ENCODE measurements at places on chromosomes 11 and 22. TPM values are rescaled to one million over a fixed set of nuclear protein-coding genes. Genes with fewer than 3 reads are reported as not detected.

DNA sequence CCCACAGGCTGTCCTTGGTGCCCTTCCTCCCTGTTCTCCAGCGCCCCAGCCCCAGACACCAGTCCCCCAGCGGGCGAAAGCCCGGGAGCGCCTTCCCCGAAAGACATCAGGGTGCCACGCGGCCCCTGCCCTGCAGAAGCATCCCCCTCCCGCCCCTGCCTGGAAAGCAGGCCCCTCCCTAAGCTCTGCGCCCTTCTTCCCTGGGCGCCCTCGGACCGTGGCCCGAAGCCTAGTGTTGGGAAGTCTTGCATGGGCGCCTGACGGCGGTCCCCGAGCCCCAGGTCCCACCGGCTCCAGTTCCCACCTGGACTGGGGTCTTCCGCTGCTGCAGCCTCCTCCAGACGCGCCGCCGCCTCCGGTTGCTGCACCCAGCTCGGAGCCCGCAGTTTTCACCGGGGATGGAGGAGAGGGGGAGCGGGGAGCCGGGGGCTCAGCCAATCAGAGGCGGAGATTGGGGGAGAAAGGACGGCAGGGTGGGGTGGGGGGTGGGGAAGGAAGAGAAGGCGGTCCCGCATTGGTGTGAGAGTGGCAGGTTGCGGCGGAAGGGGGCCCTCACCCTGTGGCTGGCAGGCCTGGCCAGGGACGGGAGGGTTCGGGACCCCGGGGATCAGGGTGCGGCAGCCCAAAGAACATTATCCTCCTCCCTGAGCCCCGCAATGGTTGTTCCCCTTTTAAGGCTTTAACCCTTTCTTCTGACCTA is at the start of gene THY1:
Gene THY1 (minus strand): TSS at position 364 of the 700 bp plus-strand sequence. CDS start 2,267 bp downstream, outside the sequence.
- peak within 1 kb of the TSS; percentile 82 for H3K4me3 ChIP-seq
- peak; percentile 92 for DNase-seq
- no peaks in the 10 kb centered on the region for H3K36me3 ChIP-seq
- H3K27me3 ChIP-seq: peaks cover 37% of the 10 kb centered on the region

PRR5L gene
- total RNA-seq: 5.3 TPM

GRCh38 chr22:38467904-38468442 is at the start of gene KDELR3:
Gene KDELR3 (plus strand): TSS chr22:38468096. CDS start chr22:38468234, 138 bp downstream.
- H3K27me3 ChIP-seq: no peaks in the 10 kb centered on the region
- no peak within 1 kb of the TSS for H3K27ac ChIP-seq
- H3K4me3 ChIP-seq: peak within 1 kb of the TSS; percentile 82

DNA sequence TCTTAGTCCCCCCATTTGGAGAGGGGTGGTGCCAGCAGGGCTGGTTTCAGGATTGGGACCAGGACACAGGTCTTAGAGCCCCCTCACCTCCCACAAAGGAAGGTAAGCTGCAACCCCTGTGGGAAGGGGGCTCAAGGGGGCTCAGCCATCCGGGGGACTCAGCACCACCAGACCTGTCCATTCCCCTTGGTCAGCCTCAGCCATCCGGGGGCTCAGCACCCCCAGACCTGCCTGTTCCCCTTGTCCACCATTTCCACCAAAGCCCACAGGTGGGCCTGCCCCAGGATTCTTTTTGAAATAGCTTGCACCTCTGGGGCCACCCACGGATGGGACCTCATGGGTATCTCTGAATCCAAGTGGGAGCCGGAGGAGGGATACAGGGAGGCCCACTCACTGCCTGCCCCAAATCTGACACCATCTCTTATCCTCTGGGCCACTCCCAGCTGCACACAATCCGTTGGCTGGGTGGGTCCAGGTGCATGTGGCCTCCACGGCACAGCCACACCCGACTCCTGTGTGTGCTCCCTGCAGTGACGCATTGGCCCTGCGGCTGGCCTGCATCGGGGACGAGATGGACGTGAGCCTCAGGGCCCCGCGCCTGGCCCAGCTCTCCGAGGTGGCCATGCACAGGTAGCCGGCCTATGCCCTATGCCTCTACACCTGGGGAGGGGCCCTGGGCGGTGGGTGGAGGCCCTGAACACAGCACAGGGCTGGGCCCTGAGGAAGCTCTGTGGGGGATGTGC is 15.9 kb downstream of the MCAT start:
- DNase-seq: no peak
- peaks cover 10% of the 10 kb centered on the region for H3K36me3 ChIP-seq

- no peaks in the 10 kb centered on the region for H3K36me3 ChIP-seq
- H3K27ac ChIP-seq: no peak overlapping the region
- no peak overlapping the region for H3K4me3 ChIP-seq
Measured at GRCh38 chr11:6674862-6675261, 8.3 kb downstream of the MRPL17 start.

DNA sequence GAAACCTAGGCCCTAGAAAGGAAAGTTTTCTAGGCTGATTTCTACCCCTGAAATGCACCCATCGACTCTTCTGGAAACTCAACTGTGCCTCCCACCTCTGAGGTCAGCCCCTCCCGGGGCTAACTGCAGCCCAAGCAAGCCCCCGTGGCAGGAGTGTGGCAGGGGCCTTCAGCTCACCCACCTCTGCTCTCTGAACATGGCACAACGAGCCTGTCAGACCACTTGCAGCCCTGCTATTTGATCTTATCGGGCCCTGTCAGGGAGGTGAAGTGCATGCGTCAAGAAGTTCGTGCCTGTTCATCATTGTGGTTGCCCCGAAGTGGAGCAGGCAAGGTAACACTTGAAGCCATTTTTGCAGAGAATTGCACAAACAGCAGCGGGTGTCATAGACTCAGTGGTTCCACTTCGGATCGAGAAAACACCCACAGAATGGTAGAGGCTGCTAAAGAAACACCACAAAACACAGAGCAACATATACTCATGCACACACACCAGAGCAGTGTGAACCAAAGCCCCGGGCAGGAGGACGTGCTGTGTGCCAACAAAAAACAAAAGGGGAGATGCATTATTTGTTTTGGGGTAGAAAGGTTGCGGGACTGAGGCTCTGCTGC is 262.7 kb downstream of the ETS1 start:
- H3K27ac ChIP-seq: no peak overlapping the region
- no peaks in the 10 kb centered on the region for H3K27me3 ChIP-seq
- H3K36me3 ChIP-seq: no peaks in the 10 kb centered on the region
- no peak for DNase-seq
- H3K4me3 ChIP-seq: no peak overlapping the region

- H3K4me1 ChIP-seq: no peaks in the 10 kb centered on the region
- H3K27me3 ChIP-seq: peaks cover 4% of the 10 kb centered on the region
- H3K4me3 ChIP-seq: no peak overlapping the region
- no peak overlapping the region for H3K27ac ChIP-seq
- H3K36me3 ChIP-seq: no peaks in the 10 kb centered on the region
Measured at GRCh38 chr11:7167976-7168740, 79.4 kb downstream of the RBMXL2 start.

DNA sequence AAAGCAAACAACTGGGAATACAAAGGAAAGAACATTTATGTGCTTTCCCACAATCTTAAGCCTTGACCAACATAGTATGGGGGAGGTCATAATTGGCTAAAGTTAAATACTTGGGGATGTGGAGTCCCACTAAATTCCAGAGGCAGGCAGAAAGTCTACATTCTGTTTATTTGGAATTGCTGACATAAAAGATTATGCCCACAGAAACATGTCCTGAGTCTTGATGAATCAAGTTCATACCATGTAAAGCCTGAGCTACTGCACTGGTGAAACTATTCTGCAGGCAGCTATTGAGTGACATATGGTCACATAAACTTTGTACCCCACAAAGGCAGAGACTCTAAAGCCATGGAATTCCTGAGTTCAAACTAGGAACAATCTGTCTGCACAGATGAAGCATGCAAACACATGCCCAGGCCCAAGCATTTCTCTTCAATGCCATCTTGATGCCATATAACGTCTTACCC is 69.9 kb upstream of the CHRM4 start:
- H3K4me3 ChIP-seq: no peak overlapping the region
- H3K27ac ChIP-seq: no peak overlapping the region
- DNase-seq: no peak
- peaks cover 15% of the 10 kb centered on the region for H3K4me1 ChIP-seq
- no peaks in the 10 kb centered on the region for H3K27me3 ChIP-seq

TRPC6 gene
- 5.1 TPM for total RNA-seq

GRCh38 chr11:130819625-130820024 is 96.7 kb downstream of the SNX19 start:
- no peaks in the 10 kb centered on the region for H3K4me1 ChIP-seq
- no peaks in the 10 kb centered on the region for H3K27me3 ChIP-seq
- H3K36me3 ChIP-seq: no peaks in the 10 kb centered on the region
- H3K4me3 ChIP-seq: no peak overlapping the region
- no peak for DNase-seq
- H3K27ac ChIP-seq: no peak overlapping the region

MRGPRX3 gene
- total RNA-seq: not detected

GRCh38 chr11:95138448-95138847 is 48.8 kb downstream of the ENDOD1 start:
- H3K27ac ChIP-seq: no peak overlapping the region
- no peak overlapping the region for H3K4me3 ChIP-seq
- no peaks in the 10 kb centered on the region for H3K36me3 ChIP-seq

DNA sequence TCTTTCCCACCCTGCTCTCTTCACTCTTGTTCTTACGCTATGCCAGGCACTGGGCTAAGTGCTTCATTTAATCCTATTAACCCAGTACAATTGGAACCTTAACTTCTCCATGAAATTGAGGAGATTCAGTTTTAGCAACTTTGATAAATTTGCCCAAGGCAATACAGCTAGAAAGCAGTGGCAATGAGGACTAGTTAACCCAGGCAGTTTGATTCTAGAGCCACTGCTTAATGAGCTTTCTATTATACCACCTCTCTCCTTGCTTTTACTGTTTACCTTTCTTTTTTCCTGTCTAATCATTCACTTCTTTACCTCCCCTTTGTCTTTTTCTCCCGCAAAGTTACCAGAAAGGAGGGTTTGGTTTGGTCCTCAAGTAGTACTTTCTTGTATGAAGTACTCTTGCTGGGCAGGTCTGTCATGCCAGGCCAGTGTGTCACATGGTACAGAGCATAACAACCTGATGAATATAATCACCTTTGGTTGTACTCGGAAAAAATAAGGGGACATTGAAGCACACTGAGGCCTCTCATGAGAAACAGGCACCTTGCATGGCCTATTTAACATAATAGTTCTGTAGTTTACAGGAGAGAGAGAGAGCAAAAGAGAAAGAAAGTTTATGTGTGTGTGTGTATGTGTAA is 70.6 kb downstream of the PDHX start:
- no peaks in the 10 kb centered on the region for H3K27me3 ChIP-seq
- H3K4me3 ChIP-seq: no peak overlapping the region
- no peak for DNase-seq
- peaks cover 21% of the 10 kb centered on the region for H3K36me3 ChIP-seq

DRD2 gene
- 2.1 TPM for total RNA-seq

DNA sequence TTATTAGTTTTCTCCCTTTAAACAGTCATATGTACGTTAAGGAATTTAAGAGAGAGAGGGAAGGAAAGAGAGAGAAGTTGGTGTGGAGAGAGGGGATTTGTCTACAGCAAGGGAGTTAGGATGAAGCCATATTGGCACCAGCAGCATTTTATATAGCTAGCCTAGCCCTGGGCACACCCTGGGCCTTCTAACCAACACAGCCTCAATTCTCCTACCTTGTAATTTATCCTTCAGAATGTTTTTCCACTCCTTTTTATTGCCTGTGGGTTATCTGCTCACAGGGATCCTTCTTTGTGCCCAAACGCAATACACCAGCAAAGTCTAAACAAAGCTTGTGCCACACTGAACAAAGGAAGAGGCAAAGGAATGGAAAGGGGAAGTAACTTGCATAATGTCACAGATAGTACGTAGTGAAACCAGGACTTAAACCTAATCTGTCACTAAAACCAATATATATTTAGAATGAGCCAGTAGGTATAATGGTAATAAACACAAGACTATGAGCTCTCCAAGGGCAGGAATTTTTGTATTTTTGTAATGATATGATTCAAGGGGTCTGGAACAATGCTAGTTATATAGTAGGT is 613.8 kb upstream of the TENM4 start:
- peaks cover 5% of the 10 kb centered on the region for H3K27me3 ChIP-seq
- no peak overlapping the region for H3K4me3 ChIP-seq
- no peak overlapping the region for H3K27ac ChIP-seq
- no peak for DNase-seq
- no peaks in the 10 kb centered on the region for H3K4me1 ChIP-seq

DNA sequence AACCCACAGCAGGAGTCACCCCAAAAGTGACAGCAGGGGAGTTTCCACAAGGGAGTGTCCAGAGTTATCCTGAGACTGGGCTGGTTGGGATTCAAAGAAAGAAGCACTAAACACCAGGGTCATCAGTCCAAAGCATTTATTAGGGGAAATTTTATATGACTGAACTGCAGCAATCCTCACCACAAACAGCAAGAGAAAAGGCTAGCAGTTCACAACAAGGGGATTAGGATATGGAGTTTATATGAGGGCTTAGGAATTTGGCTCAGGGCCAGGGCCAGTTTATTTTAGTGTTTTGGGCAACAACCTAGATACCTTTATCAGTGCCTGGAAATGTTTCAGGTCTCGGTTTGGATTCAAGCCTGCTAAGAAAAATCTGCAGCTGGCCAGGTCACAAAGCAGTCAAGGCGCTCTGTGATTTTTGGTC is 4.6 kb upstream of the TMEM126A start:
- H3K36me3 ChIP-seq: peaks cover 10% of the 10 kb centered on the region
- no peak overlapping the region for H3K4me3 ChIP-seq
- H3K27ac ChIP-seq: no peak overlapping the region
- no peaks in the 10 kb centered on the region for H3K27me3 ChIP-seq
- DNase-seq: no peak

DNA sequence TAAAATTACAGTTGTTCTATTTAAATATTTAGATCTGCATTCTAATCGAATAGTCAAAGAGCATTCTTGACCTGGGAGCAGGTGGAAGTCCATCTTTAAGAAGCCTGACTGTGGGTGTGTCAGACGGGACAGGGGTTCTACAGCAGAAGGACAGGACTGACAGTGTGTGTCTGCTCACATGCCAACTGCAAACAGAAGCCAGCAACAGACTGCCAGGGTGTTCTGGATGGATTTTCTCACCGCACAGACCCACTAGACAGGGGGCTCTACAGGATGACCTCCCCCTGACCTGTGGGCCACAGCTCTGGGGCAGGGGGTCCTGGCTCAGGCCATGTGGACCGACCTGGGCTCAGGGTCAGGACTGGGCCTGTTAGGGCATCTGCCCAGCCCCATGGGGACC is 22.8 kb upstream of the NAP1L4 start:
- no peak overlapping the region for H3K27ac ChIP-seq
- no peaks in the 10 kb centered on the region for H3K27me3 ChIP-seq
- peaks cover 75% of the 10 kb centered on the region for H3K36me3 ChIP-seq
- no peaks in the 10 kb centered on the region for H3K4me1 ChIP-seq
- no peak overlapping the region for H3K4me3 ChIP-seq

TPBGL gene
- 0.14 TPM for total RNA-seq

DNA sequence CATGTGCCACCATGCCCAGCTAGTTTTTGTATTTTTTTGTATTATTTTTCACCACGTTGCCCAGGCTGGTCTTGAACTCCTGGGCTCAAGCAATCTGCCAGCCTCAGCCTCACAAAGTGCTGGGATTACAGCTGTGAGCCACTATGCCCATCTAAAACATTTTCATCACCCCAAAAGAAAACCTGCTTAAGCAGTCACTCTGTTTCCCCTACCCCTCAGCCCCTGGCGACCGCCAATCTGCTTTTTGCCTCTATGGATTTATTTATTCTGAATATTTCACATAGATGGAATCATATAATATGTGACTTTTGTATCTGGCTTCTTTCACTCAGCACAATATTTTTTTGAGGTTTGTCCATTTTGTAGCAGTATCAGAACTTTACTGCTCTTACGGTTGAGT is 18.6 kb upstream of the P2RY2 start:
- DNase-seq: peak; percentile 20
- no peak overlapping the region for H3K27ac ChIP-seq
- no peaks in the 10 kb centered on the region for H3K36me3 ChIP-seq
- no peaks in the 10 kb centered on the region for H3K27me3 ChIP-seq

OR8G5 gene
- not detected for total RNA-seq

MS4A5 gene
- not detected for total RNA-seq

All from endodermal cell (in vitro differentiated cells).